ENCODE measurements at places on chromosomes 2 and 18. TPM values are rescaled to one million over a fixed set of nuclear protein-coding genes. Genes with fewer than 3 reads are reported as not detected.
A peak's percentile ranks its signal among the peaks of the same experiment; 100 is the strongest.

GRCh38 chr18:5508821-5509220 is 35.0 kb downstream of the EPB41L3 start:
- no peak for DNase-seq

SLC39A6 gene
- total RNA-seq, result 43.3 TPM

DNA sequence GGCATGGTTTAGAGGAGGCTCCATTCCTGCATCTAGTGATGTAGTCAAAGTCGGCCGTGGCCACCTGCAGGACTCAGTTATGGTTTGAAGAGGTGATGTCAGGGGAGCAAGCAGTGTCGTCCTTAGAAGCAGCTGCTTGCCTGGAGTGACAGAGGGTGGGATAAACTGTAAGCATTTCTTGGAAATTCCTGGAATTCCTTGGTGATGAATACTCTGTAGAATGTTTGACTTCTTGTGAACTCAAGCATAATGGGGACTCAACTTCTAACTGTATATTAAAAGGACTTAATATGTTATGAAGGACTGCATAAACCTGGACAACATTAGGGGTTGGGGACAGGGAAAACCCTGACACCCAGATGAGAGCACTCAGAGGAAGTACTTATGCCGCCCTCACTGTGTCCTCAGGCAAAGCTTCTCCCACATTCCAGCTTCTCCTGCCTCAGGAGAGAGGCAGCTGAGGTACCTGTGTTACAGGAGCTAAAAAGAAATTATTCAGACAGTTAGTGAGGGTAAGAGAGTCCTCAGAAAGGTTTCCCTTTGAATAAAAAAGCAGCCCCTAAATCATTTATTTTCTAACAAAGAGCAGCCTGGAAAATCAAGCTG is 459.9 kb upstream of the CELF4 start:
- DNase-seq, result no peak

DNA sequence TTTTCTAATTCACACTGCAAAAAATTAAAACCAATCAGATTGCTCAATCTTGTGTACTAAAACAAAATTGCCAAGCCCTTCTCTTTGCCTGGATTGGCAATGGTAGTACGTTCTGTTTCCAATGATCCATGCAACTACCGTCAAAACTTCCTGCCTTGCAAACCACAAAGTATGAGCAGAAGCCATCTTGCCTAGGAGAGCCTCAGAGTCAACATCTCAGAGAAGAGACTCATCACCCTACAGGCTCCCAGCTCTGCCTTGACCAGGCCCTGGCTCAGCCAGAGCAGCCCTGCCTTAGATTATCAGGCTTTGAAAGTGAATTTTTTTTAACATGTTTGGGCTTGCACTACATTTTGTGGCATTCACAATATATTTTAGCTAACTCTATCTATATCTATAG is 574.1 kb downstream of the SATB2 start:
- no peak for DNase-seq

MYOM1 gene
- 6.5 TPM for total RNA-seq

DNA sequence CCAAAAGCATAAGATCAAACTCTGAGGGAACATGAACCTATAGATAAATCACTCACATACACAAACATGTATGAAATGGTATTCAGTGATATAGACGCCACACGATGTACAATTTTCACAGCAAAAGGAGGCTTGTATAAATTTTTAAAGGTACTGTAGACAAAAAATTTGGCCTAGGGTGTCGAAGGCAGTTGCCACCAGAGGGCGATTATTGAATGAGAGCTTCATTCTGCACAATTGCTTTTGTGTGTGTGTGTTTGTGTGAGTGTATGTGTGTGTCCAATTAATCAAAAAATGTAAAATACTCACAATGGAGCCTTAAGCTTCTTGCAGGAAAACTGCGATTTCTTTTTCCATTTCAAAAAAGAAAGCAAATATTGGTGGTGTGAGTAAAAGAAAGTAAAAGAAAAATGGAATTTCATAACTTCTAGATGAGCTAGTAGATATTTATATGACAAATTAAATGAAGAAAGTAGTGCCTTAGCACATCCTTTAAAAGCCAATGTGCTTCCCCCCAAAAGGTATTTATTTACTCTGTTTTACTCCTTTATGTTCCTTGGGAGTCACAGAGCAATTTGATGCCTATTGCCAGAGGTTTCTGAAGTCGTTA is 800.1 kb downstream of the SATB2 start:
- DNase-seq, result no peak

GRCh38 chr2:240958366-240959213 is 39.8 kb upstream of the SNED1 start:
- DNase-seq, result peak; percentile 3

- no peak for DNase-seq
These were observed 391.2 kb downstream of the STK39 start for GRCh38 chr2:167856190-167856589.

GRCh38 chr2:46510598-46511177 is 31.3 kb downstream of the TMEM247 start:
- DNase-seq, result no peak

TTC21B gene
- 58.8 TPM for total RNA-seq

GRCh38 chr18:62925031-62925688 is 209.8 kb downstream of the PHLPP1 start:
- no peak for DNase-seq

GRCh38 chr2:9463698-9464034 is 10.7 kb upstream of the IAH1 start:
- DNase-seq, result no peak

DNA sequence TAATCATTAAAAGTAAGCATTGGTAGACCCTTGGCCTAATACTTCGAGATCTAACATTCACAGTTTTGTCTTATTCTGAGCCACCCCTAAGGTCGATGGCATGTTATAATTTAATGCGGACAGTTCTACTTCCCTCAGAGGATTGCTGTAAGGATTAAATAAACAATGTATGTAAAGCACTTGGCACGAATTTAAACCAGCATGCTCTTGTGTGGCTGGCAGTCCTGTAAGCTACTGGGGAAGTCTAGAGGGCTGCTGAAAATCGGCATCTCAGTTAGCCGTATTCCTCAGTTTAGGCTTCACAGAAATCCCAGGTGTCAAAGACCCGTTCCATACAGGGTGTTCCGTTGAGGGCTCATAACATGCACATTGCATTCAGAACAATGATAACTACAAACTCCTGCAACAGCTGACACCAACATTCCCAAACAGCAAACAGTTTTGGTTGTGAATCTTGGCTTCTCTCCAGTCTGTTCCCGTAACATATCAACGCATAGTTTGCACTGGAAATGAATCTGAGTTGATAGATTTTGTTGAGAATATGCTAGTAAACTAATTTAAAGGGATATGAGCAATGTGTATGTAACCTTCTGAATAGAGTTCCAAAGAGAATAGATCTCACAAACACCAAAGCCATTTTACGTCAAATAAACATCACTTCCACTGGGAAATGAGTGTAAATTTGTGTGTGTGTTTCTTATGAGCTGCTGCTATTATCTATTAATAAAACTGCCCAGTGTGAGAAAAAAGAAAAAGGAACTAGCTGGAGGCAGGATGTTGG is 52.2 kb upstream of the ACKR3 start:
- DNase-seq, result no peak

- no peak for DNase-seq
These were observed 258.2 kb downstream of the LTBP1 start for GRCh38 chr2:33204945-33205344.

NCKAP5 gene
- total RNA-seq, result 11.7 TPM

- no peak for DNase-seq
These were observed 29.9 kb upstream of the IMPA2 start for GRCh38 chr18:11951390-11951851.

GPR155 gene
- total RNA-seq, result 14.2 TPM

MC4R gene
- total RNA-seq, result not detected

GRCh38 chr2:80222644-80223043 is 81.9 kb downstream of the LRRTM1 start:
- DNase-seq, result no peak

SKA1 gene
- not detected for total RNA-seq

C2orf74 gene
- total RNA-seq, result 8.4 TPM

GRCh38 chr2:201906777-201907562 is 100.6 kb downstream of the CDK15 start:
- no peak for DNase-seq

- DNase-seq, result no peak
These were observed 25.3 kb downstream of the SCG2 start for GRCh38 chr2:223576873-223577272.

CRACDL gene
- 7.2 TPM for total RNA-seq

- DNase-seq, result no peak
These were observed 223.8 kb upstream of the SPRED2 start for GRCh38 chr2:65656160-65656718.

GRCh38 chr2:3270095-3270478 is 107.5 kb downstream of the EIPR1 start:
- no peak for DNase-seq

AKAIN1 gene
- total RNA-seq, result not detected

HOXD9 gene
- total RNA-seq, result 3.1 TPM

DNA sequence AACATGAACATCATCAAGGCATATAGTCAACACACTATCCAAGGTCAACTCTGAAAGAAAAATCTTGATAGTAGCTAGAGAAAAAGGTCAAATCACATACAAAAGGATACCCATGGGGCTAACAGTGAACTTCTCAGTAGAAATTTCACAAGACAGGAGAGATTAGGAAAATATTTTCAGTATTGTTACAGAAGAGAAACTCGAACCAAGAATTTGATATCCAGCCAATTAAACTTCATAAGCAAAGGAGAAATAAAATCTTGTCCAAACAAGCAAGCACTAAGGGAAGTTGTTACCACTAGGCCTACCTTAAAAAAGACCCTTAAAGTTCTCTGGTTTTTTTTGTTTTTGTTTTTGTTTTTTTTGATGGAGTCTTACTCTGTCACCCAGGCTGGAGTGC is 242.5 kb downstream of the EXOC6B start:
- no peak for DNase-seq

VIL1 gene
- total RNA-seq, result not detected

VIT gene
- total RNA-seq, result 123 TPM

GRCh38 chr18:35029103-35029502 is 12.1 kb upstream of the MAPRE2 start:
- DNase-seq, result no peak

- peak; percentile 23 for DNase-seq
These were observed 7.4 kb upstream of the MOB1A start for GRCh38 chr2:74186038-74186437.

DNA sequence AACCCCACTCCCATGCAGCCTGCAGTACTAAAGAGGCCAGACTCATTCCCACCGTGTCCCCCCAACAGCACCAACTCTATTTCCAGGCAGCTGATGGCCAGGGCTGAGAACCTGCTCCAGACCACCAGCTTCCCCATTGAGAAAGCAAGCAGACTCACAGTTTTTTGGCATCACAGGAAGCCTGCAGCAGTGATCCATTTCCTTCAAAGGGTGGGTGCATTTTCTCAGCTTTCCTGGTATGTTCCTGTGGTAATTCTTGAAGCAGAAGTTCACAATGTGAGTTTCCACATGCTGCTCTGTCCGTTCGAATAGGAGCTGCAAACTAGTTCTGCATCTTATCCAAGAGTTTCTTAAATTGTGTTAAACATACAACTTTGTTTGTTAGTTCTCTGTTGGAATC is 1249.6 kb upstream of the FAM98A start:
- no peak for DNase-seq

DNA sequence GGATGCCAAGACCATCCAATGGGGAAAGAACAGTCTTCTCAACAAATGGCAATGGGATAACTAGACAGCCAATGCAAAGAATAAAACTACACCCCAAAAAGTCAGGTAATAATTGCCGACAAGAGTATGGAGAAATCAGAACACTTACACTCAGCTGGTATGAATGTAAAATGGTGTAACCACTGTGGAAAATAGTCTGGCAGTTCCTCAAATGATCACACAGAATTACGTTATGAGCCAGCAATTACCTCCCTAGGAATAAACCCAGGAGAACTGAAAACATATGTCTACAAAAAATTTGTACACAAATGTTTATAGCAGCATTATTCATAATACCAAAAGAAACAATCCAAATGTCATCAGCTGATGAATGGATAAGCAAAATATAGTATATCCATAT is 8.8 kb downstream of the IWS1 start:
- no peak for DNase-seq

PLB1 gene
- total RNA-seq, result 1.7 TPM

GRCh38 chr2:221495731-221496130 is 76.4 kb downstream of the EPHA4 start:
- DNase-seq, result no peak

DNA sequence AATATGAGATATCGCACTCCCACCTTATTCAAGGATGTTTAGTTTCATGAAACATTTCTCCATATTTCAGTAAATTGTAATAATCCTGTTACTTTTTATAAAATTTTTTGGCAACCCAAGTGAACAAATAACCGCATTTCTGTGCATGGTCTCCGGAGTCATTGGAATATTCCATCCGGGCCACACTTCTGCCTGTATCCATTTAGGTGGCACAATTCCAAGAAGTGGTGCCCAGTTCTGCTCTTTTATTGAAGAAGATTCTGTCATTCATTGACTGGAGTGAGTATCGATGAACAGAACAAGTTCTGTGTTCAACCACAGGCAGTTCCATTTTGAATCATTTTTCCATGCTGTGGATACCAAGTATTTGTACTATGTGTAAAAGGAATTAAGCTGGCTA is 26.6 kb upstream of the ICOS start:
- no peak for DNase-seq

DNAJC5G gene
- not detected for total RNA-seq

DNA sequence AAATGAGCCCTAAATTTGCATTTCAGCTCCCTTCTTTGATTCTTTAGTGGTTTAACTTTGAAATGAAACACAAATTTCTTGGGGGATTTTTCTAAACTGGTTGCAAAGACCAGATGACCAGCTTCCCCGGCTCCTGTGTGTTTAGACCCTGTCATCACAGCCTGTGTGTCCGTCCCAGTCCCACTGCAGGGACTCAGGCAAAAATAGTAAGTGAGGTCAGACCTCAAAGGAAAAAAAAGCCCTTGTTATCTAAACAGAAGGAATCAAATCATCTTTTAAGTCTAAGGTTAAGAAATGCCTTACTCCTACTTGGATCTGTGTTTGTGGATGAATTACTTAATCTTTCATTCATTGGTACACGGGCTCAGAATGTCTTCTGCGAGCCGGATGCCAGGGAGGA is 423.7 kb downstream of the LPIN1 start:
- no peak for DNase-seq

- no peak for DNase-seq
These were observed 515.7 kb downstream of the DCDC2C start for GRCh38 chr2:4219101-4219500.

ZNF804A gene
- 0.44 TPM for total RNA-seq

IL1R1 gene
- total RNA-seq, result 44.0 TPM

GTF2A1L gene
- 2.5 TPM for total RNA-seq

DNA sequence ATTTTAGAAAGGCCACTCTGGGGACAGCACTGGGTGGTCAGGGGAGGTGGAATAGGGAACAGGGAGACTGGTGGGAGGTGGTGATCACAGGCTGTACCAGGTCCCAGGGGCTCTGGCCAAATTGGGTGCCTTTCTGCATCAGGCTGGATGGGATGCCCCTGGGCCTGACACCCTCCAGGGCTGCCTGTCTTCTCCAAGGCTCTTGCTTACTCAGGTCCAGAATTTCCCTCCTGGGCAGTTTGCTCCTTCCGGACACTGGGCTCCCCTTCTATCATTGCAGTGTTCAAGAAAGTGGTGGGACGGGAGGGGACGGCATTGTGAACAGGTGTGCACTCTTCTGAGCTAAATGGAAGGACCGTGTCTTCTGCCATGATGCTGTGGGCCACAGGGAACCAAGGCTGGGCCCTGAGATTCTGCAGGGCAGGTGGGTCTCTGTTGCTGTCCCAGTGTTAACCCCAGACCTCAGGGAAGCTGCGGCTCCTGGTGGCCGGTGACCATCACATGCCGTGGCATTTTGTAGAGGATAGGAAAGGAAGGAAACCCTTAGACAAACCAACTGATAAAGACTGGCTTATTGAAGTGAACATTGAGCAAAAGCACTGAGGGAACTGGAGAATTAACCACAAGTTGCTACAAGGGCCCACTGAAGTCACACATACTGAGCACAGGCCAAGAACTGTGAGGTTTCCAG is 93.7 kb upstream of the HS6ST1 start:
- DNase-seq, result no peak

CXXC1 gene
- 81.0 TPM for total RNA-seq

All from tibial nerve (tissue), 4 donors.